Putamen (tissue), 1 donor: ENCODE measurements at places on chromosomes 13 and 19.

DNA sequence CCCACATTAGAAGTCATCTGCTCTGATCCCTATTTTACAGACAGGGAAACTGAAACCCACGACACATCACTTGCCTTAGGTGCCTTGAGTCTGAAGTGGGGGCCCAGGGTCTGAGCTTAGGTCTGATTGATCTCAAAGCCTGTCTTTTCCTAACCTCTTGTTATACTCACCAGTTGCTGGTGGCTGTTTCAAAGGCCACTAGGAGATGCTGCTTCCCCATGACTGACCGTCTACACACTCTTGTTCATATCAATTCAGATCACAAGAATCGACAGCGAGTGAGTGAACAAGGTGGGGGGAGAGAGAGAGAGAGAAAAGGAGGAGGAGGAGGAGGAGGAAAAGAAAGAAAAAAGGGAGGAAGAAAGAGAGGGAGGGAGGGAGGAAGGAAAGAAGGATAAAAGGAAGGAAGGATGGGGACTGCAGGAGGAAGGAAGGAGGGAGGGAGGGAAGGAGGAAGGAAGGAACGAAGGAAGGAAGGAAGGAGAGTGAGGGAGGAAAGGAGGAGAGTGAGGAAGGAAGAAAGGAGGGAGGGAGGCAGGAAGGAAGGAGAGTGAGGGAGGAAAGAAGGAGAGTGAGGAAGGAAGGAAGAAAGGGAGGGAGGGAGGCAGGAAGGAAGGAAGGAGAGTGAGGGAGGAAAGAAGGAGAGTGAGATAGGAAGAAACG lies 3.3 kb downstream of the OR10H1 start:
- no peak for DNase-seq

DNA sequence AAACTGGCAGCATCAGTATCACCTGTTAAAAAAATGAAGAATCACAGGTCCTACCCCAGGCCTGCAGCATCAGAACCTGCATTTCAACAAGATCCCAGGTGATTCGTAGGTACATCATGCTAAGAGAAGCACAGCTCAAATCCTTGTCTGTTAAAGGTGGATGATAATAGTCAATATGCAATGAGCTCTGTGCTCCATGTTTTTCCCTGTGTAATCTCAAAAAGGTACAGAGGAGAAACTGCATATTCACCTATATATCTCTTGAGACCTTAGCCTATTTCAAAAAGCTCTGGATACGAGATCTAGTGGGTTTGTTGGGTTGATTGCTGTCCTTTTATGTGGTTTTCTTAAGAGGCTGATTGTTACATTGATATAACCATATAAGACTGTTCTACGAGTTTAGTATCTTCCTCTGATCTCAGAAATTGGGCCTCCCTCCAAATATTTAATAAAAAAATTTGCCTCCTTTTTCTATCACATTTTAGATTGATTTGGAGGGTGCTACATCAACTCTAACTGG lies 148.9 kb downstream of the DCT start:
- no peak for DNase-seq

GRCh38 chr13:87678372-87678752 lies 7.2 kb downstream of the SLITRK5 start:
- DNase-seq, result no peak

- no peak for DNase-seq
These were observed 107.8 kb downstream of the HSPH1 start for GRCh38 chr13:31053896-31054295.

DNA sequence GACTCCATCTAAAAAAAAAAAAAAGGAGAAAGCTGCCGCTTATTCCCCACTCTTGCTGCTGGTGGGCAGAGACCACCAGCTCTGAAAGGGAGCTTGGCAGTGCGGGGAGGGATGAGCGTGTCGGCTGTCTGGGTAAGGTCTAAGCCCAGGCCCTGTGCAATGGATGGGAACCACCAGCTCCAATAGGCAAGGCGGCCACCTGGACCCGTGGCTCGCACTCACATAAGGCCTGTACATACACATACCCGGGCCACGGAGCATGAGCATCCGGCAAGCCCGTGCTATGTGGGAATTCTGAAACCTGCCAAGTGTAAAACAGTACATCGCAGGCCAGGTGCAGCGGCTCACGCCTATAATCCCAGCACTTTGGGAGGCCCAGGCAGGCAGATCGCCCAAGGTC lies 56.6 kb upstream of the USE1 start:
- DNase-seq, result no peak

GRCh38 chr13:44934724-44935123 lies 54.5 kb downstream of the NUFIP1 start:
- DNase-seq, result no peak

GRCh38 chr13:73251626-73252265 lies 192.9 kb downstream of the KLF5 start:
- DNase-seq, result no peak

DNA sequence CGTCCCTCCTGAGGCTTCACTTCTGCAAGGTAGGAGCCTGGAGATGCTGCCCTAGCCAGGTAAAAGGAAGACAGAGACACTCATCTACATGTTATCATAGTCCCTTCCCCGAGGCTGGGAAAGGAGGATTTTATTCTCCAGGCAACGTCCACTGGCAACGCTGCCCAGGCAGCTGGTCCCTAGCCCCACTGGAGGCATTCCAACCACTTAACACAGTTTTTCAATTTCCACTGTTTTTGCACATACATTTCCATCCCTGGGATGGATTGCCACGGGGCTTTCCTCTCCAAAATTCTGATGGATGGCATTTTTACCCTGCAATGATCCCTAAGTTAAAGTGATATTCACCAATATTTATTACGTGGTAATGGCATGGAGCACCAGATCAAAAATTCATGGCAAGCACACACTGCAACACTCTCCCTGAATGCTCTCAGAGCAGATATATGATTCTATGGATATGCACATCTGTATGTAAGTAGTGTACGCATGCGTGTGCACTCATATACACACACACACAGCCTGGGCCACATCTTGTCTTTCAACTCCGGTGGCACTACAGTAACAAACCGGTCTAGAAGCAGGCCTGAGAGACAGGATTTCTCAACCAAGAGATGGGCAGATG lies 322.3 kb upstream of the TSHZ3 start:
- no peak for DNase-seq
